Fibroblast of pulmonary artery (primary cell): ENCODE measurements at places on chromosomes 13 and 19.

DNA sequence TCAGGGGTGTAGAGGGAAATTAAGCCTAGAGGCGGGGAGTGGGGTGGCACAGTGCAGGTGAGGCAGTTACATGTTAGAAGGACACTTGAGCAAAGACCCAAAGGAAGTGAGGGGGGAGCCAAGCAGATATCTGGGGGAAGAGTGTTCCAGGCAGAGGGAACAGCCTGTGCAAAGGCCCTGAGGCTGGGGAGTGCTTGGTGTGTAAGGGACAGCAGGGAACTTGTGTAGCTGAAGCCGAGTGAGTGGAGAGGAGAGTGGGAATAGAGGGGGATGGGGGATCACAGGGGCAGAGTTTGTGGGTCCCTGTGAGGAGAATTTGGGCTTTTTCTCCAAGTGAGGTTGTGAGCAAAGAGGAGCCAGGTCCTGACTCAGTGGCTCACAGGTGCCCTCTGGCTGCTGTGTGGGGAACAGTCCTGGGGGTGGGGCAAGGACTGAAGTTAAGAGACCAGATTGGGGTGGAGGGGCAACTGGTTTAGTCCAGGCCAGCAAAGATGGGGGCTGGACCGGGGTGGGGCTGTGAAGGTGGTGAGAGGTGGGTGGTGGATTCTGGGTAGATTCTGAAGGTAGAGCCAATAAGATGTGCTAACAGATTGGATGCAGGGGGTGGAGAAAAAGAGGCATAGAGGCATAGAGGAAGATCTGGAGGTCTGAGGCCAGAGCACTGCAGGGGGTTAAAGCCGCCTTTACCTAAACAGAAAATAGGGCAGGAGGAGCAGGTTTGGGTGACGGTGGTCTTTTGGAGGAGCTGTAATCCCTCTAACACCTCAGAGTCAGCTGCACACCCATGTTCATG, 75.3 kb downstream of the CACNA1A start:
- peak; percentile 66 for DNase-seq

GRCh38 chr13:20221772-20222171, 10.3 kb downstream of the GJB6 start:
- DNase-seq, result no peak

GRCh38 chr13:41434831-41435520, 22.4 kb upstream of the RGCC start:
- DNase-seq, result no peak

DNA sequence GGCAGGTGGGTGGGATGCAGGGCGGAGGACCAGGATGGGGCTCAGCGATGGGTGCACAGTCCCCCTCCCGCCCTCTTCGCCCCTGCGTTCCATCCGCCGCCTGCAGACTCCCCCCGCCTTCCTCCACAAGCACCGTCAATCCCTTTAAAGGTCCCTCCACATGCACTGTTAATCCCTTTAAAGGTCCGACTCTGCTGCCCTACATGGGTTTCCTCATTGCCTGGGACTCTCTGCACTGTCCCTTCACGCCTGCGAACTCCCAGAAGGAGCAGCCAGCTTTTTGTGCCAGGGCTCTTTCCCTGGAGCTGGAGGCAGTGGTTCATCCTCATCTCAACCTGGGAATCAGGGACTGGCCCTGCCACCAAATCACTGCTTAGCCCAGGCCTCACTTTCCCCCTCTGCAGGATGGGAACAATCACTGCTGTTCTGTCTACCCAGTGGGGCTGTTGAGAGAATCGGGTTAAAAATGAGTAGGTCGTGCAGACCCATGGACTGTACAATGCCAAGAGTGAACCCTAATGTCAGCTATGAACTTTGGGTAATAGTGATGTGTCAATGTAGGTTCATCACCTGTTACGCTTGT, 20.4 kb downstream of the ZNF574 start:
- DNase-seq, result no peak

- DNase-seq, result no peak
These were observed 213.0 kb downstream of the ZIC5 start for GRCh38 chr13:99758460-99759162.

GRCh38 chr13:94352057-94352456, 127.4 kb downstream of the DCT start:
- no peak for DNase-seq

GRCh38 chr13:35599384-35599783, 122.9 kb upstream of the MAB21L1 start:
- no peak for DNase-seq

DNA sequence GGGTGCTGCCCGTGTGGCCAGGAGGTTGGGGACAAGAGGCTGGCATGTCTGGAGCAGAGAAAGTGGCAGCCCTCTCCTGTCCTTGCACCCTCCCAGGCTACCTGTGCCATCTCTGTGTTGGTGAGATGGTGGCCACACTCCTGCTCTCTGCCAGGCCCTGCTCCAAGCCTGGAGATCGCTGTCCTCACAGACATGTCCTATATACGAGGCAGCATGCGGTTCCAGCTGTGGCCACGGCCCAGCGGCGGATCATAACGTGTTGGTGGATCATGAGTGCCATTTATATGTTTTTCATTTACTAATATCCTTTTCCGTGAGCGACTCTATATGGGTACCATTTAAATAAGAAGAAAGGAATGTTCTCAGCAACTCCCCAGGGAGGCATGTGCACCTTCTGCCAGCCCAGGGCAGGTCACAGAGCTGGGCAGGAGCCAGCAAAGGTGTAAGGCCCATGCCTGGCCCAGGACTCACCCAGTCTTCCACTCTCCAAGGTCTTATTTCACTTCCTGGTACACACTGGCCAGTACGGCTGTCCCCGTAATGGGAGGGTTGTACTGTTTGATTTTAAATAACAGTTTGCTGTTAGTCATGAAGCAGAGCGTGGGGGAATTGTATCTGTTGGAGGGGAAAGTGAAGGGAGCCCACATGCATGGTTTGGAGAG, 47.2 kb upstream of the LDLR start:
- DNase-seq, result no peak

GRCh38 chr13:46202188-46202795, 9.4 kb upstream of the LRRC63 start:
- DNase-seq, result no peak
